Mesenchymal stem cell (in vitro differentiated cells and primary cell): ENCODE measurements at places on chromosomes 3 and 15.
A peak's percentile ranks its signal among the peaks of the same experiment; 100 is the strongest.

DNA sequence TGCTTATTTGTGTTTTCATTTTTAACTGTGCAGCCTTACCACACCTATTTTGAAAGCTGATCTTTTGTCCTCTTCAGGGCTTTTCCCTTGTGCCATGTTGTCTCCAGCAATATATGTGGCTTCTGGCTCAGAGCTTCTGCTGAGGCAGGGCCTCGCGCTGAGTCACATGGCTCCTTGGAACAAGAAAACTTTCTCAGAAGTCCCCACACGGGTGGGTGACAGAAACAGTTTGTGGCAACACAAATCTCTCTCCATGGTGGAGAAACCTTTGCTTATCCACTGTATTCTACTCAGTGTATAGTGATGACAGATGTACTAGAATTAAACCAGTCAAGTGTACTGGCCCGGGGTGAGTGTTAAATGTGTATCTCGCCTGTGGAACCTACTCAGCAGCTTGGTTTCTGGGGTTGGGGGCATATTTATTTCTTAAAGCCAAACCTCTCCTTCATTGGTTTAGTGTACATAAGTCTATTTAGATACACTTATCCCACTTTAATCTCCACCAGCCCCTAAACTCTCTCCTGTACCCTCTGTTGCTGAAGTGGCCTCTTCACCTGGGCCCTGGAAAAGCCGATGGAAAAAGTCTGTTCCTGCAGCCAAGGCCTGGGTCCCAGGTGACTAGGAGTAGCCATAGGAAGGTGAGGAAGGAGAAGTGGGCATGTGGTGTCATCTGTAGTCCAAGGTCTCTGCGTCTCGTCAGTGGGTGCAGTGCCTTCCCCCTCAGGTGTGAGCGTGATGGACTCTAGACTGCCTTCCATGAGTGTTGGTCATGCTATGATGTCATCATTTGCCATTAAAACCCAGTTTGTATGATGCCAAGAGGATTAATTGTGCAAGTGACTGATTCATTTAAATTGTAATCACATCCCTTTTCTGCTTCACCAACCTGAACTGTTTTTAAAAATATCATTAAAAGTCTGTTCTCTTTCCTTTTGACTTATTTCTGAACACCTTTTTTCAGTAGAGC lies 3.2 kb upstream of the FBXL22 start:
- DNase-seq, result no peak

DNA sequence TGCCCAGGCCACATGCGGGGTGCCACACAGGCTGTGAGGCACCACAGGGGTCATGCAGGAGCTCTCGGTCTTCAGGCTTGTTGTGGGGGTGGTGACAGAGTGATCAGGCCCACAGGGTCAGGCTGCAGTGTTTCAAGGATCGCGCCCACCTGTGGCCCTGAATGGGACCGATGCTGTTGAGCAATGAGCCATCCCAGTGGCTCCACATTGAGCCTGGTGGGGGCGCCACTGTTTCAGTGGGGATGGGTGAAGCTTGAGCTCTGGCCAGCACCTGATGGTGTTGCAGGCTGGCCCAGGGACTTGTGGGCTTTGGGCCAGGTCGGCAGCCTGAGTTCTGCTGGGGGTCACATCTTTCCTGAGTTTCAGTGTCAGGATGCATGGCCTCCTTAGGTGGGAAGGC lies 230.1 kb downstream of the UBE3A start:
- DNase-seq, result no peak

DNA sequence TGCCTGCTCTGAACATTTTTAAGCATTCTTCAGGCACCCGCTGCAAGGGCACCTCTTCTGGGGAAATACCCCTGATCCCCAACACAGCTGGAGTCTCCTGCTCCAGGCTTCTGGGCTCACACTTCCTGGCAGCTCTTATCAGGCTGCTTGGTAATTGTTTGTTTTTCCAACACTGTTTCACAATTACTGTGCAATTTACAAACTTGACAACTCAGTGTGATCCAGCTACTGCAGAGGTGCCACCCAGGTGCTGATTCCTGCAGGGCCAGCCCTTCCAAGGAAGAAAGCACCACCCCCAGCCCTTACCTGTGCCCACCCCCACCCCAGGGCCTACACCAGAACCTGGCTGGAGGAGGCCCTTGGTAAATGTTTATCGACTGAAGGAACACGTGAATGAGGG lies 66.5 kb downstream of the MAGEF1 start:
- DNase-seq, result peak; percentile 57

- DNase-seq, result no peak
Measured at GRCh38 chr3:129263161-129263910, 13.9 kb downstream of the COPG1 start.

GRCh38 chr15:28033443-28033842 lies 65.7 kb downstream of the OCA2 start:
- no peak for DNase-seq

- no peak for DNase-seq
Measured at GRCh38 chr3:142574665-142575064, 3.9 kb downstream of the ATR start.

GRCh38 chr3:59660376-59660775 lies 610.6 kb upstream of the CFAP20DC start:
- DNase-seq, result peak; percentile 33

- DNase-seq, result no peak
Measured at GRCh38 chr15:22891426-22892210, 53.2 kb downstream of the NIPA2 start.

DNA sequence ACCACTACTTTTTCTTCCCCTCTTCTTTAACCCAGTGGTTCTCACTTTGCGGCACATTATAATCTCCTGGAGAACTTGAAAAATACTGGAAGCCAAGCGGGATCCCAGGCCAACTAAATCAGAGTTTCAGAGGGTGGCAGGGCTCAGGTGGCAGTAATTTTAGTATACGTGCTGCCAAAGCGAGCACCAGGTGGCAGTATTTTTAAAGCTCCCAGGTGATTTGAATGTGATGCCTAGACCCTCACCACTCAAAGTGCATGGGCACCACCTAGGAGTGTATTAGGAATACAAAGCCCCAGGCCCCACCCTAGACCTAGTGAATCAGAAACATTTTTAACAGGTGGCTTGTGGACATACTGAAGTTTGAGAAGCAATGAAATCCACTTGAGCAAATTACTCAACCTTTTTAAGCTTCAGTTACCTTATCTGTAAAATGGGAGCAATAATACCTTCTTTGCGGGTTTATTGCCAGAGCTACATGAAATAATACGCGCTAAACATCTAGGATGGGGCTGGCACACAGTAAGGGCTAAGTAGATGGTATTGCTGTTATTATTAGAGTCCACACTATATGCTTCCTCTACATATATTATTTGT lies 8.3 kb downstream of the B3GALNT1 start:
- peak; percentile 28 for DNase-seq

- DNase-seq, result peak; percentile 7
Measured at GRCh38 chr3:102132370-102132769, 283.1 kb downstream of the NFKBIZ start.

DNA sequence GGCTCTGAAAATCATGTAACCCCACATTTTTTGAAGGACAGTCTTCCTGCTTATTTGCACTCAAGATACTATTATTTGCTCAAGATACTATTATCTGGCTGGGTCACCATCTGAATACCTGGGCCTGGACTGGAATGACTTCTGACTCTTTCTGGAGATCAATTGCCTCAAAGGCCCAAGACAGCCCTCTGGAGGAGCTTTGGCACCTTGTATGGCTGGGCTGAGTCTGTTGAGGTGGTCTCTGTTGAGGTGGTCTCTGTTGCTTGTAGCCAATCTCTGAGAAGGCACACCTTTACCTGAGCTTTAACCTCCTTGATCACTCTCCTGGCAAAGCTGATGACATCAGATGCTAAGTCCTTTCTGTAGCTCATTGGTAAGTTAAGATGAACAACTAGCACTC lies 33.0 kb downstream of the SPATA12 start:
- no peak for DNase-seq

- DNase-seq, result peak; percentile 47
Measured at GRCh38 chr15:31016446-31016915, 25.1 kb upstream of the MTMR10 start.

- DNase-seq, result no peak
Measured at GRCh38 chr15:49297584-49297983, 125.5 kb upstream of the FGF7 start.

DNA sequence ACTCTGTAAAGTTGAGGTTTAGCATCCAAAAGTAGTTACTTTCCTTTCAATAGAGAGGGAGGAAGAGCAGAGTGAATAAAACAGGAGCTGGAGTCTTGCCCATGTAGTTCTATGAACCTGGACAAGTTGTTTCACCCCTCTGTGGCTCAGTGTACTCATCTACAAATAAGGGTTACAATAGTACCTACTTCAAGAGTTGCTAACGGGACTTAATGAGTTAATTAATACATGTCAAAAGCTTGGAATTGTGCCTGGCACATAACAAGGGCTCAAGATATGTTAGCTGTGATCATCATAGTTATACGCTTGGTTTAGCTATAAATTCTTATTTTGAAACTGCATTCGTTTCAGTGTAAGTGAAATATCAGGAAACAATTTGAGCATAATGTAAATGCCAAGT lies 388.5 kb upstream of the THBS1 start:
- no peak for DNase-seq

DNA sequence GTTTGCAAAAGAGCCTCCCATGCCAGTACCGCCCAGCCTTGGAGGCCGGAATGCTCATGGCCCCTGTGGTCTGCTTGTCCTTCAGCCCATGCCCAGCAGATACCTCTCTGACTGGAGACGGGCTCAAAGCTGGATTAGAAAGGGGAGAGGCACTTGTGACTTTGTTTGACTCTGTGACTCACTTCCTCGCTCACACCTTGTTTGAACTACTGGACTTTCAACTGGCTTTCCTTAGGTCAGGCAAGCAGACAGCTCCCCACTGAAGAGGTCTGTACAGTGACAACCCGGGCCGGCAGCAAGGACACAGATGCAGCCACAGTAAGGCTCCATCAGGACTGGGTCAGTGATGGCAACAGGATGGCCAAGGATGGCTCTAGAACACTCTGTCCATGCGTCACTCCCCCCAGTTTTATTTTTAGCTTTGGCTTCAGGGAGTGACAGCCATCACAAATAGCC lies 98.6 kb upstream of the ABHD17C start:
- no peak for DNase-seq

GRCh38 chr3:129435367-129435766 lies 4.4 kb downstream of the MBD4 start:
- DNase-seq, result peak; percentile 26

GRCh38 chr3:136730595-136731273 lies 21.4 kb downstream of the STAG1 start:
- DNase-seq, result no peak

- DNase-seq, result no peak
Measured at GRCh38 chr3:79410617-79411016, 357.2 kb downstream of the ROBO1 start.

DNA sequence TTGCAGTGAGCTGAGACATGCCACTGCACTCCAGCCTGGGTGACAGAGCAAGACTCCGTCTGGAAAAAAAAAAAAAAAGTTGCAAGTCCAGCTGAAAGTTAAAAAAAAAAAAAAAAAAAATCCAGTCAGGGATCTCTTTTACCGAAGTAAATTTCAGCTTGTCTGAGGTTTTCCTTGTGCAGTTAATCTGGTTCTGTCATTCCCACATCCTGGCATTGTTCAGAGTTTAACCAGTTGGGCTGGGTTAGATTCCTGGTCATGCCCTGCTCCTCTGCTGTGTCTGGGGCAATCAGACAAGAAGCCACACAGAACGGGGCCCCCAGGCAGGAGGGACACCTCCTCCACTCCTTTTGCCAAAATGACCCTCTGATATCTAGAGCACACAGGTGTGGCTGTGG lies 84.1 kb upstream of the KLHL25 start:
- DNase-seq, result no peak

DNA sequence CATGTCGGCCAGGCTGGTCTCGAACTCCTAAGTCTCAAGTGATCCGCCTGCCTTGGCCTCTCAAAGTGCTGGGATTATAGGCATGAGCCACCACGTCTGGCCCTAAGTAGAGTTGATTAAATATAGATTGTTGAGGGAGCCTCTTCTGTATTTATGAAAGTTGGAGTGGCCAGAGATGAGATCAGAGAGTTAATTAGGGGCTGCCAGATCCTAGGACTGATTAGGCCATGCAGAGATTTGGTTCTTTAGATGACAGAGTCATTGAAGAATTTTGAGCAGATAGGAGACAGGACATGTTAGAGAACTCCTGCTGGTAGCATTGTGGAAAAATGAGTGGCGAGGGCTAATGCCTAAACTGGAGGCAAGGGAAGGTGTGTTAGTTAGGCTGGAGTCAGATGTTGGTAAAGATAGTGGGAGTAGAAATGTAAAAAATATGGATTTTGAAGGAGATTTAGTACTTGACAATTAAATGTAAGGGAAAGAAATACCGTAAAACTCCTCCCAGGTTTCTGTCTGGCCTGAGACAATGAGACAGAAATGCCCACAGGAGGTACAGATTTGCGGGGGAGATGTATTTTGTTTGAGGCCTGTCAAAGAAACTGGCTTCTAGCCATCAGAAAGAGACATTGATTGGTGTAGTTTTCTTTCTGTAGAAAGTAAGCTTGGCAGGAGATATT lies 23.4 kb downstream of the SACM1L start:
- peak; percentile 82 for DNase-seq

DNA sequence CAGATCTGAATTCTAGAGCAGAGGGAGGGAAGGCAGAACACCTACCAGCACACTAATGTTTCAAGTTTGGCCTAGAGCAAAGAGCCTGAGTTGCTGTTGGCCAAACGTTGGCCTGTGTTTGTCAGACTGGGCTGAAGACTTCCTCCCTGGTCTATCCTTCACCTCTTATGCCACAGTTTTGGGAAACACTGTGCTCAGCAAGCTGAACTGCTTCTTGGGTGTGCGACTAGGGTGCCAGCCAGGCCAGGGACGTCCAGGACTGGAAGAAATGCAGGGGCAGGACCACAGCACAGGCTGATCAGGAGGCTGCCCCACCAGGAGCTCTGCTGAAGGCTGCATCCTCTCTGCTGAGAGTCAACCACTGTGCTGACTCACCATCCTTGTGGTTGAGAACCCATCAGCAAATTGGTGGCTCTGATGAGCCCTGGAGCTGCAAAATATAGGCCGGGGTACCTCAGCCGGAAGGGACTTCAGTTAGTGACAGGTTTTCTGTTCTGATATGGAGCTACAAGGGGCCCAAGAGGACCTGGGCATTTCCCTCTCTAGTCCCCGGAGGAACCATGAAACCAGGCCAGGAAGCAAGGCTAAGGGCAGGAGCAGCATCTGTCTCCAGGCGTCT lies 131.6 kb upstream of the RASGRP1 start:
- DNase-seq, result peak; percentile 49

GRCh38 chr3:139533781-139534454 lies 5.6 kb downstream of the RBP1 start:
- DNase-seq, result peak; percentile 4

GRCh38 chr3:172134352-172134751 lies 95.0 kb downstream of the FNDC3B start:
- peak; percentile 80 for DNase-seq

- peak; percentile 64 for DNase-seq
Measured at GRCh38 chr3:186790261-186790981, 7.0 kb downstream of the EIF4A2 start.

GRCh38 chr3:7504886-7505775 lies 644.2 kb downstream of the GRM7 start:
- peak; percentile 84 for DNase-seq

- no peak for DNase-seq
Measured at GRCh38 chr3:195082811-195083210, 188.1 kb downstream of the XXYLT1 start.
